ENCODE measurements at places on chromosomes 2 and 18.

DNA sequence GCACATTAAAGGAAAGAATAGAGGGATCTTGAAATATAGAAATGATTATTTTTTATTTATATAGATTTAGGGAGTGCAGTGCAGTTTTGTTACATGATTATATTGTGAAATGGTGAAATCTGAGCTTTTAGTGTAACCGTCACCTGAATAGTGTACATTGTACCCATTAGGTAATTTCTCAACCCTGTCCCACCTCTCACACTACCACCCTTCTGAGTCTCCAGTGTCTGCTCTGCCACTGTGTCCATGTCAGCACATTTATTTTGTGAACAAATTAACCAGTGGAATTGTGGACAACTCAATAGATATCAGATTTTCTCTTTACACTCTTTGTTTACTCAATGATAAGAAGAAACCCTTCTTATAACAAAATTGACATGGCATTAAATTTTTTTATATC is 24.2 kb downstream of the APLF start:
- DNase-seq: no peak

DNA sequence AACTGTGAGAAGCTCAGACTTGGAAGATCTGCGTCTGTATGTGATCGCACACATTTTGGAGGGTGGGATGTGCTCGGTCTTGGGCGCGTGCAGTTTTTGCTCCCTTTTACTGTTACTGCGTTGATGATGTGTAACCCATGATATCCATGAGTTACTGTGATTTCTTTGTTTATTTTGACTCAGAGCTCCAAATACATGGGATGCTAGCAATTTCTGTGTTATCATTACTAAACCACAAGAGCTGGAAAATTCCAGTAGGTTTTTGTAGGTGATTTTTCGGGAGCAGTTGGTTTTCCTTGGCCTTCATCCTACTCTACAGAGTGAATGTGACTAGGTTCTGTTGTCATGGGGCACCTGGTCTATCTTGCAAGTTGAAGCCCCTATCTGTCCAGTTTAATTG is 124.2 kb downstream of the AGAP1 start:
- no peak for DNase-seq

DNA sequence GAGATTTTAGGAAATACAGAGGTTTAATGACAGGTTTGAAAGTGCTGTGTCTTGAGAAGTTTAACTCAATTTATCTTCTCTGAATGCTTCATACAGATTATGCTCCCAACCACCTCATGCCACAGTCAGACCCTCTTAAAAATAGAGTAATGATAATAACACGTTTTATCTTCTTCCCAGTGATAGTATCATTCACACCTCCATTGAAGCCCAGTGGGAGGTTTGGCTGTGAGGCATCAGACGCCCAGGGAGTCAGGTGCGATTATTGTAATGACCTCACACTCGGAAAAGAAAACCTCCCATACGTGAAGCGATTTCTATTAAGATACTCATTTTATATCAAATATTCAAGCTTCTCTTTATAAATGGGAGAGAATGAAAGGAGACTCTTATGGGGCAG is 366.3 kb downstream of the SETBP1 start:
- no peak for DNase-seq

DNA sequence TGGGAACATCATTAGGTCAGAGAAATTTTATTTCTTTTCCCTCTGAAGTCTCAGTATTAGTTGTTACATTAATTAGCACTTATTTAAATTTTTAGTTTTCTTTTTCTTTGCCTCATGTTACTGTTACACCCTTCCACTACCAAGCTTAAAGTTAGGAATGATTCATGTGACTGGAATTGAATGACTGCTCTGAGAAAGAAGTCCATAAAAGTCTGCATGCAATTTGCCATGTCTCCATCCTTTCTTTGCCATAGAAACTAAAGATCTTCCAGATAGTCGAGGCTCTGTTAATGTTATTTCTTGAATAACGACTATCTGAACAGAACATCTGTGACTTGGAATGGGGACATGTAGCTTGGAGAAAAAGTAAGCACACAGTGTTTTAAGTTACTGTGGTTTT is 1269.8 kb upstream of the PIK3C3 start:
- DNase-seq: no peak

DNA sequence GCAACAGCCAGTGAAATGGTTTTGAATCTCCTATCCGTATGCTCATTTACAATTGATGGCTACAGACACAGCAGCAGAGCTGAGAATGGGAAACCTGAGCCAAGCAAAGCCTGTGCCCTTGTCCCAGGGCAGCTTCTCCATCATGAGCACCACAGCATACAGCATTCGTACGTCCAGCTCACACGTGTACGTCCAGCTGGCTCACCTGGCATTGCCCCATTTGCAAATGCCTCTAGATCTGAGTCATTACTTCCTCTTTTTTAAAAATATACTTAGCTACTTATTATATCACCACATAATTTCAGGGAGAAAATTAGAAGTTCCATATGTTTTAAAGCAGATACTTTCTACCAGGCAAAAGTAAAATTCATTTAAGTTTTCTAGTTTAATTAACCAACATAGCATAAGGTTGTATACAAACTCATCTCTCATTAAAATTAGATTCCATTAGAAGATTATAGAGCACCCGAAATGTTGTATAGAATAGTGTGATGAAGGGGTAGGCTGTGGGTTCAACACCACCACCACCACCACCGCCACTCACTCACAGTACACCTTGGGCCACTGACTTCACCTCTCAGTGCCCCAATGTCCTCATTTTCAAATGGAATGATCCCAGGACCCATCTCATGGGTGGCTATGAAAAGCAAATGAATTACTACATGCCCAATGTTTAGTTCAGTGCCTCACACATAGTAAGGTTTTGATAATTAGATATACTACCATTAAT is 31.4 kb upstream of the TMEM177 start:
- DNase-seq: no peak

DNA sequence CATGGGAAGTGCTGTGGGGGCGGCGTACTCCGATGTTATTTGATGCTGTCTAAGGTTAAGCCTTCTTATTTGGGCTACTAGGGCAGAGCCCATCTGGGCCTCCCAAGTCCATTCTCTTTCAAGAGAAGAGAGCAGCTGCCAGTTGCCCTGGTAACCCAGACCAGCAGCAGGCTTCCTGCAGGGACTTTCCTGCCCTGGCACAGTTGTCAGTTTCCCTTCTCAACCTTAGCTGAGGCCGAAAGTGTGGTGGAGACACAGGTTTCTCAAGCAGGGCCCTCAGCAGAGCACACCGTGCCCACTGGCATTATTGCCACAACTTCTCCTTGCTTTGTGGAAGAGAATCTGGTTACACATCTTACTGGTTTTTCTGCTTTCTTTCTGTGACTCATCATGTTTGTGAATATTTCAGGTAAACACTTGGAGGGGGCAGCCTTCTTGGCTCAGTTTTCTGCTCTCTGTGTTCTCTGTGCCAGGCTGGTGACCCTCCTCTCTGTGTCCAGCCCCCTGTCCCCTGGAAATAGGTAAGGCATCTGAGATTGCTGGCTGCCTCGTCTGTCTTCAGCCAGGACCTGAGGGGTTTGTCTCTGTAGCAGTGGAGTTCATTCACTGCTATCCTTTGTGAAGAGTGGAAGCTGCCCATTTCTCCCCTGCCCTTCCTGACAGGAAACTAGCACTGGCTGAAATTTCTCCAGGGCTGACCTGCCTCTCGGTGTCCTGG is 111.0 kb downstream of the B3GNT2 start:
- DNase-seq: no peak

GRCh38 chr2:167424221-167424620 is 535.9 kb downstream of the XIRP2 start:
- DNase-seq: no peak

- no peak for DNase-seq
These were observed 262.6 kb downstream of the TNS1 start for GRCh38 chr2:217740178-217740577.

GRCh38 chr18:3319399-3319798 is 57.5 kb downstream of the MYL12B start:
- DNase-seq: no peak

GRCh38 chr2:158495175-158495574 is 38.4 kb downstream of the PKP4 start:
- DNase-seq: no peak

- DNase-seq: no peak
These were observed 115.3 kb upstream of the NDUFV2 start for GRCh38 chr18:8987241-8987640.

- DNase-seq: no peak
These were observed 184.2 kb downstream of the ZNF521 start for GRCh38 chr18:25167612-25168410.

DNA sequence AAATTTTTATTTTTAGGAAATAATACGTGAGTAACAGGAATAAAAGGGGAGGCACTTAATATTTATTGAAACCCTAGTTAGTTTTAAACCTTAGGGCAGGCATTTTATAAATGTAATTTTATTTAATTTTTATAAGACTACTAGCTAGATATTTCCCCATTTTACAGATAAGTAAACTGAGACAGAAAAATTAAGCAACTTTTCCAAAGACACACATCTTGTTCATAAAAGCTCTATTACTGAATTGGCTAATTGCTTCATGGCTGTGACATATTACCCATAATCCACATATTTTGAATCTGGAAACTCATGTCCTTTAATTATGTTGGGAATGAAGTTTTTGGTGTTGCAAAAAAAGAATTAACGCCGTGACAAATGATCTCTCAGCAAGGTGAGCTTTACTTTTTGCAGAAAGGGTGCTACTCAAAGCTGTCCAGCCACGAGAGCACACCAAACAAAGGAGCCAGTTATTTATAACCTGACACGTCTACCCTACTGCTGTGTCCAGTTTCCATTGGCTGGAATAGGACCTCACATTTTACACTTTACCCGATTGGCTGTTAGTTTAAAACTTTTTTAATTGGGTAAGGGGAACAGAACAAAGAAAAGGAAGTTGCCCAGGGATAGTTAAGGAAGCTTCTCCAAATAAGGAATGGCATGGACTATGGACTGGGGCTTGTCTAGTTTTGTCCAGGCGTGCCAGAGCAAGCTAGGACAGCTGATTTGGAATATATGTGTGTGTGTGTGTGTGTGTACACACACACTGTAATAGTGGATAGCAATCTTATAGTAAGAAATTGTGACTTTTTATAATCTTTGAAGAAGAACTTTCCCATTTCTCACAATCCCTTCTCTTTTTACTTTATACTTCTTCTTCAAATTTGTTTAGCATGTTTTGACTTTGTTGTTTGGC is 54.2 kb downstream of the COMMD1 start:
- DNase-seq: no peak

DNA sequence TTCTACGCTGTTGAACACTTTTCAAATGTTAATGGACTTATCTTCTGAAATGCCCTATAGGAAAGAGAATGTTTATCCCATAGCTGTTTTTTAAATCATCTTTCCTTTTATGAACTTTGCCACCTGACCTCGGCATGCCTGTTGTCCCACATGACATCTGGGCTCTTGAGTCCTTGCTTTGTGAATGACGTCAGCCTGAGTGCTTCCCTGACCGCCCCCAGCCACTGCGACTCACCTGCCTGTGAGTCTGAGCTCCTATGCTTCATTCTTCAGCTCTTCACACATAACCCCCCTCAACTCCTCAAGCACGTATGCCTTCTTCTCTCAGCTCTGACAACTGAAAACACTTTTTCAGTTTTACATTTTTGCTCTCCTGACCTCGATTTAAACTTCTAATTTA is 166.8 kb downstream of the DCDC2C start:
- no peak for DNase-seq

DNA sequence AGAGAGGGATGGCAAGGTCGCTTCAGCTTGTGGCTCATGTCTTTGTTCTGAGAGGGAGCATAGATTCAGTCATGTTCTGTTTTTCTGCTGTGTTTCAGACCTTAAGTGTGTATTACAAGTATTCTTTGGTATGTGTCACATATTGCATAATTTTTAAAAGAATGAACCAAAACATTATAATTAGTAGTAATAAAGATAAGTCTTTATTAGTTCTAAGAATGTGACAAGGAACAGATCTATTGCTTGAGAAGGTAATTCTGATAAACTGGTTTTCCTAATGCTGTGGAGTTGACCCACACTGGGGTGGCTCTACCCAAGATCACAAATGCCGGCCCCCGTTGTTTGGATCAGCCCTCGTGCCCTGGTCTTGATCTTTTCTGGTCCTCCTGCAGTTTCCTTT is 124.3 kb upstream of the FOSL2 start:
- no peak for DNase-seq

DNA sequence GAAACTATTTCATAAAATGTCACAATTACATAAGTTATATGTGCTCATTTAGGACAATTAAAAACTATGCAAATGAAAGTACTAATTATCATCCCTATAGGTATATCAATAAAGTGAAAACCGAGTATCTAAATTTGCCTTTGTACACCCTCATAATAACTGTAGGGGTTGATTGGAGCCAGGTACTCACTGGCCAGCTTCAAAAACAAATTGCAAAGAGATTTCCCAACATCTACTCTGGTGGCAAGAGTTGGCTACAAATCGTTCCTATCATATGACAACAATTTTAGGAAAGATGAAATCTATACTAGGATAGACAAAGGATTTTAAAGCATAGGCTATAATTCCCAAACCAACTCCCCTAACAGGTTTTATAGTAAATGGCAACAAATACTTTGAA is 556.4 kb downstream of the LRRTM4 start:
- no peak for DNase-seq

- DNase-seq: peak; percentile 61
These were observed 20.8 kb upstream of the TMX3 start for GRCh38 chr18:68735483-68736343.

- no peak for DNase-seq
These were observed 675.0 kb downstream of the IRS1 start for GRCh38 chr2:226124548-226125011.

DNA sequence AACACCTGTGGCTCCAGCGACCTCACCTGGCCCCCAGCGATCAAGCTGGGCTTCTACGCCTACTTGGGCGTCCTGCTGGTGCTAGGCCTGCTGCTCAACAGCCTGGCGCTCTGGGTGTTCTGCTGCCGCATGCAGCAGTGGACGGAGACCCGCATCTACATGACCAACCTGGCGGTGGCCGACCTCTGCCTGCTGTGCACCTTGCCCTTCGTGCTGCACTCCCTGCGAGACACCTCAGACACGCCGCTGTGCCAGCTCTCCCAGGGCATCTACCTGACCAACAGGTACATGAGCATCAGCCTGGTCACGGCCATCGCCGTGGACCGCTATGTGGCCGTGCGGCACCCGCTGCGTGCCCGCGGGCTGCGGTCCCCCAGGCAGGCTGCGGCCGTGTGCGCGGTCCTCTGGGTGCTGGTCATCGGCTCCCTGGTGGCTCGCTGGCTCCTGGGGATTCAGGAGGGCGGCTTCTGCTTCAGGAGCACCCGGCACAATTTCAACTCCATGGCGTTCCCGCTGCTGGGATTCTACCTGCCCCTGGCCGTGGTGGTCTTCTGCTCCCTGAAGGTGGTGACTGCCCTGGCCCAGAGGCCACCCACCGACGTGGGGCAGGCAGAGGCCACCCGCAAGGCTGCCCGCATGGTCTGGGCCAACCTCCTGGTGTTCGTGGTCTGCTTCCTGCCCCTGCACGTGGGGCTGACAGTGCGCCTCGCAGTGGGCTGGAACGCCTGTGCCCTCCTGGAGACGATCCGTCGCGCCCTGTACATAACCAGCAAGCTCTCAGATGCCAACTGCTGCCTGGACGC is 4.9 kb downstream of the GPR35 start:
- no peak for DNase-seq

DNA sequence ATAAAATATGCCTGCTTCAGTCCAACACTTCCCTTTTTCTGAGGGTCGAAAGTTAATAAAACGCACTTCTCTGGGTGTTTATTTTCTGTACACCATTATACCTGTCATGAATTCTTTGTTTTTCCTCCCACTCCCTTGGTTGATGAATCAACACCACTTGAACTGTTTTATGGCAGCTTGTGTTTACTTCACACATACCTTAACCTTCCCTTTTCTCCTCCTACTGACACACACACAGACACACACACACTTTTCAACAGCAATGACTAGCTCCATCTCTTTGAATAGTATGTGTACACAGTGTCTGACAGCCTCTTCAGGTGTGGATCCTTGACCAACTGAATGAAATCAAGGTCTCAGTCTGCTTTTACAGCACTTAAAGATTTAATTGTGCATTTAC is 91.3 kb downstream of the SATB2 start:
- no peak for DNase-seq

All from GM13976 (cell line).